ENCODE measurements at places on chromosomes 3 and 15. TPM values are rescaled to one million over a fixed set of nuclear protein-coding genes. Genes with fewer than 3 reads are reported as not detected.

DNA sequence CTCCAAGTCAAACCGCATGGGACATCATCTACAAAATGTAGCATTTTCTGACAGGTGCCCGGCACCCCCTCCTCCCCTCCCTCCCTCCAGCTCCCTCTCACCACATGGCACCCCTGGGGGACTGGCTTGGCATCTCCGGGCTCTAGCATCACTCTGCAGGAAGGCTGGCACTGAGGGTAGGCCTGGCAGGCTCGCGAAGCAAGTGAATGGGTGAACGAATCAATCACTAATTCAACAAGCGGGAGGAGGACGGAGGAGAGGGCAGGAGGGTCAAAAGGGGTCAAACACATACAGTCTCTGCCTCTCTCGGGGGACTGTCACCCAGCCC, 155.7 kb downstream of the NUP210 start:
- DNase-seq, result no peak

- no peak for DNase-seq
Measured at GRCh38 chr3:74592359-74592758, 22.1 kb downstream of the CNTN3 start.

DNA sequence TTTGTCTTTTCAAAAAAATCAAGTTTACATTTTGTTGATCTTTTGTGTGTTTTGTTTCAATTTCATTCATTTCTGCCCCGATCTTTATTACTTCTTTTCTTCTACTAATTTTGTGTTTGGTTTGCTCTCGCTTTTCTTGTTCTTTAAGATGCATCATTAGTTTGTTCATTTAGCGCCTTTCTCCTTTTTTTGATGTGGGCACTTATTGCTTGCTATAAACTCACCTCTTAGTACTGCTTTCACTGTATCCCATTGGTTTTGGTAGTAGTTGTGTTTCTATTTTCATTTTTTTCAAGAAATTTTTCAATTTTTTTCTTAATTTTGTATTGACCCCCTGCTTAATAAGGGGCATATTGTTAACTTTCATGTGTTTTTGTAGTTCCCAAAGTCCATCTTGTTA, 34.4 kb downstream of the PRKCI start:
- no peak for DNase-seq

GRCh38 chr15:69794645-69795469, 302.9 kb downstream of the TLE3 start:
- DNase-seq, result no peak

DNA sequence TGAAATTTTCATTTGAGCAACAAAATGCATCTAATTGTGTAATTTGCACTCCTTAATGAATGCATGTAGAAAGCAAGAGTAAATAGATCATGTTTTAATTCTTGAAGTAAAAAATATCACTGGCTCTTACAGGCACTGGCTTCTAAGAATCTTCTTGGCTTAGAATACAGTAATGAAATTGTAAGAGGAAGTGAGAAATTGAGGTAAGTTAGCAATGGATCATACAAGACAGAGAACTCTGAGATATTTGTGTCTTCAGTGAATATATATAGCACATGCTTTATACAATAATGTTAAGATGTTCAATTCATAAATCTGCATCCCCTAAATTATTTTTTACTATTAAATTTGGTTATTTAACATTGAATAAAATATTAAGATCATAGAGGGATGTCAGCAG, 465.0 kb downstream of the CNTN3 start:
- no peak for DNase-seq

GRCh38 chr3:24088782-24089181, 143.7 kb downstream of the NR1D2 start:
- DNase-seq, result no peak

DNA sequence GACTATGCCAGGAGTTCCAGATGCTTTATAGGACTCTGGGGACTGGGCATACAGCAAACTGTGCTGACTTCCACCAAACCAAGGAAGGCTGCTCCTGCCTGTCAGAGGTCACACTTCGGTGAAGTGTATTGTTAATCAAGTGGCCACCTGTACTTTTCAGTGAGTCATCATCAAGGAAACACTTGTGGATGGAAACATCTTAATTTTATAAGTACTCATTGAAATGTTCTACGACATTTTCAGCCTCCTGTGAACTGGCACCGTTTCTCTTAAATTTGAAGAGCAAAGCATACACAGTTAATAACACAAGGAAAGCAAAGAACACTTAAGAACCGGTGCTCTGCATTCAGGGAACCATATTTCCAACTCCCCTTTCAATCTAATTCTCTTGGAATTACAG, 801.7 kb upstream of the DPPA4 start:
- no peak for DNase-seq

DNA sequence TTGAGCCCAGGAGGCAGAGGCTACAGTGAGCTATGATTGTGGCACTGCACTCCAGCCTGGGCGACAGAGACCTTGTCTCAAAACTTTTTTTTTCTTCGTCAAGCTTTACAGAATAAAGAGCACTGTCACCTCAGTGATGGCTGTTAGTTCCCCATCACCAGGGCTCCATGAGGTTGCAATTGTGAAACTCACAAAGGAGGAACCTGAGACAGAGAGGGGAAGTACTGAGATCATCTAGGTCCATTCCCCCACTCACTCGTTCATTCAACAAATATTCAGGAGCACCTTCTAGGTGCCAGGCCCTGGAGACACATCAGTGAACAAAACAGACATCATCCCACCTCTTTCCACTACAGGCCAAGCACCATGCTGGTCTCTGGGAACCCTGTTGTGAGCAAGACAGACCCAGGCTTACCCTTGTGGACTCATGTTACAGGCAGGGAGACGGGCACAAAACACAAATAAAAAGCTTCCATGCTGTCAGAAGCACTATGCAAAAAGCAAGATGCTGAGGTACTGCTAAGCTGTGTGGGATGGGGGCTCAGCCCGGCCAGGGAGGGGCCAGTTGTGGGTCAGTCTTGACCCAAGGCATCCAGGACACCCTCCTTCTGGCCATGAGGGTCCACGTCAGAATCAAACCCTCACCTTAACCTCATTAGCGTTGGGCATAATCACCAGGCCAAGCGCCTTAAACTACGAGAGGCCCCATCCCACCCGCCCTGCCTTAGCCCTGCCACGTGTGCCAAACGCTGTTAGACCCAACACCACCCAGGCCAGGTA, 2.1 kb upstream of the RHO start:
- no peak for DNase-seq

DNA sequence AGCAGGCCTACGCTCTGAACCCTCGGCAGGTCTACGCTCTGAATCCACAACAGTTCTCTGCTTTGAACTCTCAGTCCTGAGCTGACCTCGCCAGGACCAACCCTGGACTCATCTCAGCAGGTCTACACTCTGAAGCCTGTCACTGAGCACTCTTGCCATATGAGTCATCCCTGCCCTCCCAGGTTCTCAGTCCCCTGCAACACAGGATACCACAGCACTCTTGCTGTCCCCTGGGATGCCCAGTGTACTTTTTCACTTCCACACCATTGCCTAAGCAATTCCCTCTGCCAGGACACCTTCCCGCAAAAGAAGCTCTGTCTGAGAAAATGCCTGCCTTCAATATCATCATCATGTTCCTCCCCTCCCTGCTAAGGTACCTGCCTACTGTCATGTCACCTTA, 42.0 kb downstream of the NUP210 start:
- DNase-seq, result no peak

GRCh38 chr3:58989955-58990354, 59.9 kb downstream of the CFAP20DC start:
- no peak for DNase-seq

Gene FGD5
- 18.8 TPM for total RNA-seq

Gene FEZF2
- not detected for total RNA-seq

Gene CA12
- total RNA-seq, result 1.6 TPM

Gene IL17RB
- total RNA-seq, result not detected

Gene GOLGA8T
- 2.1 TPM for total RNA-seq

Gene CHRNA5
- total RNA-seq, result 2.2 TPM

Gene BFSP2
- not detected for total RNA-seq
